ENCODE measurements at places on chromosomes 4 and X.

DNA sequence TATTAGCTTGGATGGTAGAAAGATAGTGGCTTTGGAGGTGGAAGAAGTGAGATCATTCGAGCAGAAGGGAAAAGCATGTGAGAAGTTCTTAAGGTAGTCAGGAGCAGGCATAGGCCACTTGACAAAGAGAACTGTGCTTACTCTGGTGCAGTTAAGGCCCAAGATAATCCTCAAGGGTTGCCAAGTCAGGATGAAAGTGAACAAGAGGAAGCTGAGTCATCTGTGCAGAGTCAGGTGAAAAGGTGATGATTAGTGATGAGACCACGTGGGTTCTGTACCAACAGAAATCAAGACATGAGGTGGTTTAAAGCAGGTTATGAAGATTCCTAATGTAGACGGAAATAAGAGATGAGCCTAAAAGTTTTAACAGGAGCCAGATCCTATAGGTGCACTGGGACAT, 369.8 kb downstream of the DTHD1 start:
- DNase-seq = no peak

DNA sequence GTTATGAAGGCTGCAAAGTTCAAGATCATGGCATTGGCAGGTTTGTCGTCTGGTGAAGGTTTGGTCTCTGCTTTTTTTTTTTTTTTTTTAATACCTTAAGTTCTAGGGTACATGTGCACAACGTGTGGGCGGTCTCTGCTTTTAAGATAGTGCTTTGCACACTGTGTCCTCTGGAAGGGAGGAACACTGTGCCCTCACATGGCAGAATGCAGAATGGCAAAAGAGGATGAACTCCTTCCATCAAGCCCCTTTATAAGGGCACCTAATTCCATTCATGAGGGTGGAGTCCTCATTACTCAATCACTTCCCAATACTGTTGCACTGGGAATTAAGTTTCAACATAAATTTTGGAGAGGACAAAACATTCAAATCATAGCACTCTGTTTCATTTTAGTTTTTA, 101.4 kb downstream of the GLRA2 start:
- no peak for DNase-seq

GRCh38 chr4:126215759-126216158, 901.0 kb downstream of the FAT4 start:
- no peak for DNase-seq

DNA sequence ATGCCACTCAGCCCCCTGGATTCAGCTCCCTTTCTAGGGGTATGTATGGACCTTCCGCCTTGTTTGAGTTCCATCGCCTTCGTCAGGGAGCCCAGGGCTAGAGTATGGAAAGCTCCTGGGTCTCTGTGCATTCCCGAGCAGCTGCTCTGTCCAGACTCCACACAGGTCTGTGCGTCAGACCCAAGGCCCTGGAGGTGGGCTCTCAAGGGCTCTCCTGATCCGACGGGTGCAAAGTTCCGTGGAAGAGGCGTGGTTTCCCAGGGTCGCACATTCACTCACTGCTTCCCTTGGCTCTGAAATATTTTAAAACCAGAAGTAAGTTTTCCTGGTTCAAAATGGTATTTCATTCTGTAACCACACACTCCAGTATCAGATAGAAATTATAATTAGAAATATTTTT, 863.2 kb downstream of the TRIML1 start:
- no peak for DNase-seq

DNA sequence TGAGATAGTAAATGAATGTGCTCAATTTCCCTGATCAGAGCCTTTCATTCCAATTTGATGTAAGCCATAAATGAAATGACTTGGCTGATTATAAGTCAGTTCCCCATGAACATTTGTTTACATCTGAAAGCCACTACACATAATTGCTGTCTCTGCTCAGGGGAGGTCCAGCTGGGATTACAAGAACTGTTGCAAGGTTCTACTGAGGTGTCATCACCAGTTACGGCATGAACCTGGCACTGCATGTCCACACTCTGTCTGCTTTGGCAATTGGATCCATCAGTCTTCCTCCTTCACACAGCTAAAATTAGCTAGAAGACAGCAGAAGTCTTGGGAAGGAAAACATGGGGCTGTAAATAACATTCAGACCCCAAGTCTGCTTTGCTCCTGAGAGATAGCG, 12.8 kb upstream of the MBNL3 start:
- DNase-seq = no peak
